Kidney (tissue), 22 donors: ENCODE measurements at places on chromosomes 3 and 15. TPM values are rescaled to one million over a fixed set of nuclear protein-coding genes. Genes with fewer than 3 reads are reported as not detected.

- peak; percentile 77 for DNase-seq
Observed at GRCh38 chr15:73368301-73369136, at the start of gene HCN4. TSS of gene HCN4 (minus strand) at chr15:73368958. CDS start at chr15:73368270, 688 bp downstream.

ZCWPW2 gene
- 2.0 TPM for total RNA-seq

ZNF280D gene
- 50.0 TPM for total RNA-seq

GUCA1C gene
- total RNA-seq, result not detected

DNA sequence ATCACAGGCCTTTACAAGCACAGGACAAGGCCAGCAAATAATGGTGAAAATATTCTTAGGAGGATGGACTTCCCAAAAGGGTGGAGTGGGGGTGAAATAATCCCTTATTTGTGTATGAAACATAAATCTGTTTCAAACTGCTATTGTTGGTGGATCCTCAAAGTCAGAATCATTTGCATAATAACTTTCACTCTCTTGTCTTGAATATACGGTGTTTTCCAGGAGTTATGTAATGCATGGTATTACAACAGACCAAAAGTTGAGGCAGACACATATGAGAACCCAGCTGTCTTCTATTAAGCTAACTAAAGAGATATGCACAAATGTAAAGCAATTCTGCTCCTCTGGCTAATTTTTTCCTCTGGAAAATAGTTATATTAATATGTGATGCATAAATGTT is 57.7 kb downstream of the PRTG start:
- no peak for DNase-seq

FETUB gene
- not detected for total RNA-seq

GRCh38 chr3:107963581-107963980 is 127.2 kb downstream of the CD47 start:
- no peak for DNase-seq

- no peak for DNase-seq
Observed at GRCh38 chr3:123750659-123751420, 133.3 kb downstream of the MYLK start.

DNA sequence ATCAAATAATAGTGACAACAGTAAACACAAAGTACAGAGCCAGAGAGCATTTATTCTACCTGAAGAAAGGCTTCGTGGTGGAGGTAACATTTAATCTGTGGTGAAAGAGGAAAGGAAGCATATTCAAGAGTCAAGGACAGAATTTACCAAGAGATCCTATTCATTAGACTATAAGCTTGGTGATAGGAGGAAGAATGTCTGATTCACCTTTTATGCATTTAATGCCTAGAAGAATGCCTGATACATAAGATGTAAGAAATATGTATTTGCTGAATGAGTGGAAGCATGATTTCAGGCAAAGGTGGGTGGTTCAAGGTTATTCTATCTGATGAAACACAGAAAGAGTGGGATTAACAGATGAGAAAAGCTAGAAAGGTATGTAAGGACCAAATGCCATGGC is 119.8 kb downstream of the SERPINI1 start:
- no peak for DNase-seq

PLOD2 gene
- 66.0 TPM for total RNA-seq

DNA sequence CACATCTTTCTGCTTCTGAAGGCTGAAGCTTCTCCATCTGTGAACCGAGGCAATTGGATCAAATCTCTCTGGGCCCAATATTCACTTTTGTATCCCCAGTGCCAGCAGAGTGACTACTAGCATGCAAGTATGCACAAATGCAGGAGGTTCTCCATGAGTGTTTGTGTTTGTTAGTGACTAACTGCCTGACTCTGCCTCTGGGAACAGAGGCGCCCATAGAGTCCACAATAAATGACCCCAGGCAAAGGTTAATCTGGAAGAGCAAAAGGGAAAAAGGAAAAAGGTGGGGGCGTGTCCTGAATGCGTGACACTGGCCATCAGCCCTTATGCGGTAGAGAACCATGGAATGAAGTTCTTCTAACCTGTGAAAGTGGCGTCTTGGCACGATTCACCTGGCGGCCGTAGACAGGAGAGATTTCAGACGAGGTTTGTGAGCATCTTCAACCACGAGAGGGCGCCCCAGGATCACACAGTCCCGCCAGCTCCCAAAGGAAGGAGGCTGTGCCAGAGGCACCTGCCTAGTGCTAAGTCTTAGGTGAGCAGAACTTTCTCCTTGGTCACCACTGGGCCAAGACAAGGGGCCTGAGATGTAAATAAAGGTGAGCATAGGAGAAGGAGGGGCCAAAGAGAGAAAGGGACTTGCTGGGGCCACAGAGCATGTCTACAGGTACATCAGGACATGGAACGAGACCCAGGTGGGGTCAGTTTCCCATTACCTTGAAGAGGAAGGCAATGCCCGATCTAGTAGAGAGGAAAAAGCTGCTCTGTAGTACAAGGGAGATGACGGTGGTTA is 44.2 kb downstream of the RBPMS2 start:
- DNase-seq, result peak; percentile 90

DNAH12 gene
- total RNA-seq, result 0.38 TPM

GRCh38 chr3:175410251-175410650 is 551.1 kb downstream of the NAALADL2 start:
- no peak for DNase-seq

DNA sequence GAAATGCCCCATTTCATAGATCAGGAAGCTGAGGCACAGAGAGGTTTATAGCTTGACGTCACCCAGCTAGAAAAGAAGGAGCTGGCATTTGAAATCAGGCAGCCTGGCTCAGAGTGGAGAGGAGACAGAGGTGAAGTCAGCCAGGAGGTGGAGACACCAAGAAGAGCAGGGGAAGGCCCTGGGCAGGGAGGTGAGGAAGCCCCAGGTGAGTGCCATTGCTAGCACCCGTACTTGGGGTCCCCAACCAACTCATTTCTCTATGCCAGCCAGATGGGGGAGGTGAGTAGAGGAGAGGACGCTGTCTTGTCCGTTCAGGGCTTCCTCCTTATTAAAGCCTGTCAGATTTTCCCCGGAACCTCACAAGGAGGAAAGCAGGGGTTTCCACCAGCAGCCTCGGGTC is 149.6 kb upstream of the TLE3 start:
- DNase-seq, result no peak

- DNase-seq, result no peak
Observed at GRCh38 chr15:45589256-45589655, 2.1 kb downstream of the BLOC1S6 start.

GRCh38 chr15:92421976-92422375 is 28.3 kb downstream of the ST8SIA2 start:
- DNase-seq, result no peak

GXYLT2 gene
- total RNA-seq, result 3.8 TPM

MST1 gene
- total RNA-seq, result 77.3 TPM

- no peak for DNase-seq
Observed at GRCh38 chr15:47514200-47514652, 203.1 kb upstream of the SEMA6D start.

GRCh38 chr15:48868536-48868935 is 9.4 kb upstream of the EID1 start:
- DNase-seq, result no peak

CCDC9B gene
- 60.0 TPM for total RNA-seq

- no peak for DNase-seq
Observed at GRCh38 chr3:30535525-30535924, 70.9 kb upstream of the TGFBR2 start.

DNA sequence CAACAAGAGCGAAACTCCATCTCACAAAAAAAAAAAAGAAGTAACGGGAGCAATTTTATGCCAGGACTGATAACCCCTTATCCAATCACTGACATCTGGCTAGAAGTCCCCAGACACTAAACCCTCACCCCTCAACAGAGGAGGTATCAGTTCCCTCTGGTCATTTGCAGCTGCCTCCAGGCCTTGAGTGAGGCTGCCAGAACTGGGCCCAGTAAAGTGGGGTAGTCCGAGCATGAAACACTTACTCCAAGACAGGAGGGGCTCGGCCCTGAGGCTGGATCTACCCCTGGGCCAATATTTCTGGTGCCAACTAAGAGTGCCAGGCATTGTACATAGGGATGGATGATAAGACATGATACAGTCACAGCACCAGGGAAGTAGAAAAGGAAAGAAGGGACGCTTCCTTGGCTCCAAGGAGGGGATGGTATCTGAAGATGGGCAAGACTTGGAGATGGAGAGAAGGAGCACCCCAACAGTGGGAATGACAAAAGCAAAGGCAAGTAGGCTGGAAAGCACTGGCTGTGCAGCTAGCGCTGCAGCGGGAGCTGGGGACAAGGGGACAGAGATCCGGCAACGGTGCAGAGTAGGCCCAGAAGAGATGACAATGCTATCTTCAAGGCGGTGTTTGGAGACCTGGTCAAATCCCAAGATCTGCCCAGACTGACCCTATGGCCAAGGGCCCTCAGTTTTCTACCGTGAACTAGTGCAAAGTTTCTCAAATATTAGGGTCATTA is 2.2 kb downstream of the XXYLT1 start:
- no peak for DNase-seq

CCDC80 gene
- 57.5 TPM for total RNA-seq

- no peak for DNase-seq
Observed at GRCh38 chr15:27094235-27094634, 123.3 kb downstream of the GABRG3 start.

DNA sequence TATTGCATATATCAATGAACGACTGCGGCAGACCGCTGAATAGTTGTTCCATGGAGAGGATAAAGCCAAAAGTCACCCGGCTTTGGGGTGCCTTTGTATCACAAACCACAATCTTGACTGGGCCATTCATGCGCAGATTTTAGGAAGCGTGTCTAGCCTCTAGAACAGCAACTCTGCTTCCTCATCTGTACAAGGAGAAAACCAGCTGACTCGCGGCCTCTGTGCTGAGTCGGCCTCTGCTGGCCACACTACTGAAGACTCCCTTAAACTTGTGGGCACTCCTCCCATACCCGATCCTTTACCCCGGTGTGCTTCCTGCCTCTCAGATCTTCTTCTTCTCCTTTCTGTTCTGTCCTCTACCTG is 872 bp downstream of the DLEC1 start:
- peak; percentile 45 for DNase-seq

GRCh38 chr15:48617619-48618018 is 27.9 kb downstream of the FBN1 start:
- DNase-seq, result peak; percentile 25

FRMD5 gene
- total RNA-seq, result 0.41 TPM

- DNase-seq, result no peak
Observed at GRCh38 chr3:106675451-106675850, 701.8 kb upstream of the CCDC54 start.
